Osteoblast (primary cell): ENCODE measurements at places on chromosomes 3 and 15. TPM values are rescaled to one million over a fixed set of nuclear protein-coding genes. Genes with fewer than 3 reads are reported as not detected.
A peak's percentile ranks its signal among the peaks of the same experiment; 100 is the strongest.

DNA sequence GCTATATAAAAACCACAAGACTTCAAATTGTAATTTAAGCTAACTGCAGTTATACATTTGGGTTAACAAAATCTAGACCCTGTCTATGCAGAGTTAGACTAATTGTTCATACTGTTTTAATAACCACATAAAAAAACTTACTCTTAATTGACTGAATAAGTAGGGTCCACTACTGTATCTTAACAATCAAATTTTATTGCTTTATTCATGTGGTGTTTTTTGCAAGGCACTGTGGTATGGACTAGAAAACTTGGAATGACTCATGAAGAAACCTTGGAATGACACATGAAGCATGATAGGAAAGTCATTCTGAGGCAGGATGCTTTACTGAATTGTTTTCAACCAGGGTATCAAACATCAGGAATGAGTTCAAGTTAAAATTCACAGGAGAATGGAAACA, 2.3 kb downstream of the SERP1 start:
- peak; percentile 81 for DNase-seq

DNA sequence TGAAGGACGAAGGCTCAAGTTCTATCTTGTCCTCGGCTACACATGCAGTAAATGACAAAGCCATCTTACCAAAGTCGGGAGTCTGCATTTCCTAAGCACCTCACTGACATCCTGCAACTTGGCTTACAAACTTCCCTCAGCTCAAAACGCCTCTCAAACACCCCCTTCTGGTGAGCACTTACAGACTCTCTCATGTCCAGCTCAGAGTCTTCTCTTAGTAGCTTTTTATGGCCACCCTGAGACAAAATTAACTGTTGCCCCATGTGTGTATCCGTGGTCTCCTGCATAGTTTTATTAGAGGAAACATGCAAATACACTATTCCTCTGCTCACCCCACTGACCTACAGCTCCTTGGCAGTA, 819.7 kb downstream of the FHIT start:
- peak; percentile 3 for DNase-seq

DNA sequence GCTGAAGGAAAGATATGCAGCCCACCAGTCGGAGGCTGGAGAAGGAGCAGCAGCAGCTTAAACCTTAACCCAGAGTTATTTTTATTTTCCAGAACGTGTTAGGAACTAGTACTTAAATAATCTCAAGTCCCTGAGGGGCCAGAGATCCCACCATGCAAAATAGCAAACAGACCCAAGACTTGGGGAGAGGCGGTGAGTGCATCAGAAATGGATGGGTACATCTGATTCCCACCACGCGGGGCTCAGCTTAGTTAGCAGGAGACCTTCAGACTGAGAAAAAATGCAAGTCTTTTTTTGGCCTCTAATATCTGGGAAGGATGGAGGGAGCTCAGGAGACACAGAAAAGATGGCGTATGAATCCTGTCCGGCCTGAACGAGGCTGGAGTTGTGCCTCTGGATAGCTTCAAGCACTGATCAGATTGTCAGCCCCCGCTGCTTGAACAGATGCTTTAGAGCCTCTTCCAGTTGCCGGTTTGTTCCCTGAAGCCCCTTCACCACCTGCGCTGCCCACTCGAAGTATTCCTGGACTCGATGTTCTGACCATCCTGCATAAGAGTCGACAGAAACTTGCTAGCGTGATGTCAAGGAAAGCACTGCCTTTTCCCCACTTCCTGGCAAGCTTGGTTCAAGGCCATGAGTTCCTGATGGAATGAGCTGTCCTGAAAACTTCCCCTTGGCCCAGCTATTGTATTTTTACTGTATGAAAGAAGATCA, 1.3 kb downstream of the HDDC3 start:
- DNase-seq, result peak; percentile 72

Gene OR5K2
- not detected in 2 replicates for total RNA-seq

Gene TNFAIP8L3
- 8.3 and 11.2 TPM in 2 replicates for total RNA-seq

Gene C3orf85
- total RNA-seq, result not detected in 2 replicates
